ENCODE measurements at places on chromosomes 12 and 14.

DNA sequence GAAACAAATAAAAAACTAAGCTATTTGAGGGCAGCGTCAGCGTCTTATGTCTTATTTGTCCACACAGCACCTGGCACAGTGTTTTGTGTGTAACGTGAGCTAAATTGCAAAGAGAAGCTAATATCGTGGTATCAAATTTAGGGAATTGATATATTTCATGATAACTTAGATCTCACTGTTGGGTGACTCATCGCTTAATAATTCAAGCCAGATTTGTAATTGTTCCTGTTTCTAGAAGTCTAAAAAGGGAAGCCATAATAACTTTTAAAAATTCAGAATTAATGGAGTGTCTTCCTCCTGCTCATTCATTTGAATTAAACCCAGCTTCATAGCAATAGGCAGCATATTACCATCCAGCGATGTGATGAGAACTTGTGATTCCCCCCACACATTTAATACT is 214.7 kb downstream of the PDZRN4 start:
- DNase-seq = no peak

- no peak for DNase-seq
These were observed 11.2 kb upstream of the RNU6-7 start for GRCh38 chr14:32190673-32191072.

- DNase-seq = no peak
These were observed 999 bp upstream of the AK7 start for GRCh38 chr14:96390965-96391292.

GRCh38 chr12:127143020-127143419 is 1124.0 kb upstream of the TMEM132C start:
- no peak for DNase-seq

DNA sequence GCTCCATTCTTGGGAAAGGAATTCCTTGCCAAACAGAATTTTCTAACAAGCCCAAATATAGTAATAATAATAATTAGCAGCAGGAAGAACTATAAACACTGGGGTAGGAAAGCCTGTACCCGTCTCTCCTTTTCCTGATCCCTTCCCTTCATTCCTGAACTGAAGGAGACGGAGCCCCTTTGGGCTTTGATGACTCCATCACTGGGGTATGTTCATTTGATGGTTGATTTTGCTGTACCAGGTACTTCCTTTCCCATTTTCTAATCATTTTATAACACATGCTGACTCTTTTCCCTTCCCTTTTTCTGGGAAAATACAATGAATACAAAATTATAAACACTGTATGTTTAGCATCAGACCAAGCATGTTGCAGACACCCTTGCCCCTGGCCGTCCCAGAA is 3.6 kb upstream of the RCOR1 start:
- DNase-seq = no peak

DNA sequence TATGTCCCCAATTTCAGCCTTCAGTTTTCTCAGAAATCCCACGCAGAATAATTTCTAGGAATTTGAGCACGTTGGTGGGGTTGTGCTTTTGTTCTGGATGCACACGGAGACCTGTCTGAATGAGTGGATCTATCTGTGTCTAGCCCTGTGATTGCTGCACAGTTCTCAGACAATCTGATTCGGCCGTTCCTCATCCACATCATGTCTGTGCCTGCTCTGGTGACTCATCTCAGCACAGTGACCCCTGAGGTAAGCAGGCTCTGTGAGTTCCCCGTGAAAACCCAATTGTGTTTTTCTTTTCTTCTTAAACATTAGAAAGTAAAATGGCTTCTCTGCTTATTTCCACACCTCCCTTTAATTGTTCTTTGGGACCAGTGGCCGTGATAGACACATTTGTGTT is 20.2 kb downstream of the UBE3B start:
- DNase-seq = no peak

DNA sequence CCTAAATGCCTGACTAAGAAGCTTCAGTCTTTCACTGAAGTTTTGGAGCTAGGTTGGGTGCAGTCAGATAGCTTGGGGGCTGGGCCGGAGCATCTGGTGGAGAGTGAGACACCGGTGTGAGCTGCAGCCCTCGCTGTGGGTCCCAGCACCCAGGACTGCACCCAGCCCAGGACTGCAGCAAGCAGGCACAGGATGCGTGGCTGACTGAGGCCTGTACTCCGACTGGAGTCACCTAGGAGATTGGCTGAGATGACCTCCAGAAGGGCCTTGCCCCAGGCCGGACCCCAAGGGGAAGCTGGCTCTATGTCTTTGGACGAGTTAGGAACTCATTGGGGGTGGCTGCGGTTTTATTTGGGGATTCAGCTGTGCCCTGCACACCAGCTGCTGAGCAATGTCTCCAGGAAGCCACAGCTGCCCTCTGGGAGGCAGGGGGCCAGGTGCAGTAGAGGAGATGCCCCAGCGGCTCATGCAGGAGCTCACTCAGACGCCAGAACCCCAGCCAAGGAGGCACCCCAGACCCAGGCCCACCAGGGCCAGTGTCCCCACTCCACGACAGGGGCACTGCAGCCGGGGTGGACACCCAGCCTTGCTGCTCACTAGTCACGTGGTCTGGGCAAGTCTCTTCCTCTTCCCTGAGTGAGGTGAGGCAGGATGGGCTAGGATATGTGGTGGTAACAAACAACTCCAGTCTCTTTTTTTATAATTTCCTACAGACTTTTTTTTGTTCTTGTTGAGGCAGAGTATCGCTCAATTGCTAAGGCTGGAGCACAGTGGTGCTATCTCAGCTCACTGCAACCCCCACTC is 31.8 kb upstream of the RCOR1 start:
- no peak for DNase-seq

All from GM10248 (cell line).